Bronchial epithelial cell (primary cell): ENCODE measurements at places on chromosomes 3 and 15.
A peak's percentile ranks its signal among the peaks of the same experiment; 100 is the strongest.

DNA sequence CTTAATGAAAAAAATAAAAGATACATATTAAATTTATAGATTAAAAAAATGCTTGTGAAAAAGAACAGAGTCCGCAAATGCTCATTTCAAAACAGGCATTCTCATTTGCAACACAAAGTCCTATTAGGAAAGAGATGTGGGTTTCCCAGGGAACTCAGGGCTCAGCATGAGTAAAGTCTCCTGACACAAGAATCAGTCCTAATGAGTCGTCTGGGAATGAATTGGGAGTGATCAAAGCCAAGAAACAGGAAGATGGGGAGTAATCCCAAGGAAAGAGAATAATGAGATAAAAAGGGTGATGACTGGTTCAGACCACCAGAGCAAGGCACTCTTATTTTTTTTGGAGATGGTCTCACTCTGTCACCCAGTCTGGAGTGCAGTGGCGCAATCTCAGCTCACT lies 443.7 kb downstream of the NR2F2 start:
- DNase-seq, result no peak

DNA sequence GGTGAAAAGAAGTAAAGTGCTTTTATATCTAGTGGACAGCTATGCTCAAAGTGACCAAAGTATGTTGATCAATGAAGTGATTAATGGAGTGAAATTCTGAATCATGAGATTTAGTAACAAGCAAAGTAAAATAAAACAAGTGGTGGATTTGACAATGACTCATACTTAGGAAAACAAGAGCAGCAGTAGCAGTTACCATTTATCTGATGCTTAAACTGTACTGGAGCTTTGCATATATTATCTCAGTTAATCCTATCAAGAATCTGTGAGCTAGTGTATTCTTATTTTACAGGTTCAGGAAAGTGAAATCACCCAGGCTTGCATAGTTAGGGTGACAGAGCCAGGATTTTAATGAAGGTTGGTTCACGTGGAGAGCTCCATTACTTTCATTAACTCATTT lies 50.6 kb upstream of the SPATA16 start:
- peak; percentile 47 for DNase-seq

DNA sequence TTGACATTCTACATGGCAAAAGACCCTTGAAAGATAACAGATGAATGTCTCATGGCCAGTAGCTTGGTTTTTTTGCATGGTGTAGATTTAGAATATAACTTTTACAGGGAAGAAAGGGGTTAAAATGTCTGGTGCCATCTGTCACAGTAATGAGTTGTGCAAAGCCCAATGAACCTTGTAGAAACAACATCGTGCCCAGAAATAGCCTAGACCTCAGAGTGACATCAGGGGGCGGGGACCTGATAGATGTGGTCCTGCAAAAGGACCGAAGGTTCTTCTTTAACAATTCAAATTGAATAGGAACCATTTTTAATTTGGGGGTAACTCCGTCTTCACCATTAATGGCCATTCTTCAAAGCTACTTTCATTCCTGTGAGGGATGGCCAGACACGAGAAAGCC lies 254.1 kb upstream of the CTDSPL start:
- no peak for DNase-seq

DNA sequence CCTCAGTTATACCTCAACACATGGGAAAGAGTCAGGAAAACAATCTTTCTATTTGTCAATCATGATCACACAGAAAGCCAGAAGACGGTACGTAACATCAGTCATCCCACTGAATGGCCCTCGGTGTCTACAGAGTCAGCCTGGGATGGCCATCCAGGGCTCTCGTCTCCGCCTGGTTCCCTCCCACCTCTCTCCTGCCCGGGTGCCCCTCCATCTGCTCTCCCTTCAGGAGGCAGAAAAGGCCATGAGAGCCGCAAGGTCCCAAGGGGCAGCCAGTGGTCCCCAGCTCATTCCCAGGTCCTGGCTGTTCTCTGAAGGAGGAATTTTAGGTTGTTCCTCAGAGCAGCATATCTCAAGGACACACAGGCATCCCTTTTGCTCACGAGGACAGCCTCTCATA lies 4.4 kb upstream of the LRRC15 start:
- no peak for DNase-seq

DNA sequence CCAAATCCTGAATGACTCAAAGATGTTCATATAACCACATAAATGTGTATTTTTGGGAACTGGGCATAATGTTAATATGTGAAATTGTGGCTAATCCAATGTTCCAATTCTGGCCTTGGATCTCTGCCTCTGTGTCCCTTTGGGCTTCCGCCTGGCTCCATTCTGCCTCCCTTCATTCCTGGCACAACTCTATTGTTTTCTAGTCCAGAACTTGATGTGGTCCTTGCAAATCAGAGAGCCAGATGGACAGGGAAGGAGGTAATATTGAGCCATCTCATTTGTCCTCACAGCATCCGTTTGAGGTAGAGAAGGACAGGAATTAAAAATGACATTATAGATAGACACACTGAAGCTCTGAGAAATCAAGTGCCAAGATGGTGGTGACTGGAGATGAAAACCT lies 355.7 kb upstream of the TBL1XR1 start:
- no peak for DNase-seq

DNA sequence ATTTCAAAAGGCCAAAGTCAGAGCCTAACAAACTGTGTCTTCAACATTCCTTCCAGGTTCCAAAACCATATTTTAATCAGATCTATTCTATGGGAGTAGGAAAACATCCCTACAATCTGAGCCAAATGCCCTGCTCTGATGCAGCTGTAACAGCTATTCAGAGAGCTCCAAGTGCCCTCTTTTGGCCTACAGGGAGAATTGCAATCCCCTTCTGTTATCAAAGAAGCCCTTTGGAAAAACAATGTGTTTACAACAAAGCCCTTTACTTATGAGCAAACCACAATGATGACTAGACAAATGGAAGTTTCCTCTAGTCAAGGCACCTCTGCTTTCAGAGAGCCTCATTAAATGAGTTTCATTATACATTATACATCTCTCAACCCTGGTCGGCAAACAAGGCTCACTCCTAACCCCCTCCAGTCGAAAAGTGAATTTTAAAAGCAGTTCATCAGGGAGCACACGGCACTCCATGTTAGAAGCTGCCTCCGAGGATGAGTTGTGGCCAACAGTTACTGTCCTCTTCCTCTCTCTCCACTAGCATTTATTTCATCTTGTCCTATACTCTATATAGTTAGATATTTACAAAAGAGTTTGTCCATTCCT lies 42.6 kb upstream of the TMCO5A start:
- DNase-seq, result peak; percentile 52

GRCh38 chr15:101018450-101018849 lies 99.3 kb downstream of the LRRK1 start:
- DNase-seq, result no peak

DNA sequence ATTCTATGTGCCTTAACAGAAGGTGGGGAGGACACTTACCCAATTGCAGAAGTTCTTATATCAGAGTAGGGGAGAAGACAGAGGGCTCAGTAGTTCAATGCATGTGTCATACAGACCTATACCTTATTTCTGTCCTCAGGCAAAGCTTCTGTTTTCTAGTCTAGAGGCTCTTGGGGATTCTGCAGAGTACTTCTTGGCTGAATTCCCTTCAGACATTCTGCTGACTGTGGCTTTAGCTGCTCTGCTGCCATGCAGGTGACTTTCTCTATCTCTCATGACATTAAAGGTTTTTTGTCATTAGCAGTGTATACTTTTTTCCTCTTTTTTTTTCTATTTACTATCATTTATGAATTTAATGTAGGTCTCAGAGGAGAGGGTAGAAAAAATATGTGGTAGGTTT lies 172.8 kb upstream of the PLSCR5 start:
- no peak for DNase-seq

GRCh38 chr15:76625267-76625666 lies 279.9 kb downstream of the SCAPER start:
- DNase-seq, result no peak

GRCh38 chr15:68560501-68561113 lies 18.2 kb upstream of the CORO2B start:
- DNase-seq, result no peak

GRCh38 chr3:197501879-197502620 lies 53.7 kb downstream of the BDH1 start:
- DNase-seq, result peak; percentile 88

DNA sequence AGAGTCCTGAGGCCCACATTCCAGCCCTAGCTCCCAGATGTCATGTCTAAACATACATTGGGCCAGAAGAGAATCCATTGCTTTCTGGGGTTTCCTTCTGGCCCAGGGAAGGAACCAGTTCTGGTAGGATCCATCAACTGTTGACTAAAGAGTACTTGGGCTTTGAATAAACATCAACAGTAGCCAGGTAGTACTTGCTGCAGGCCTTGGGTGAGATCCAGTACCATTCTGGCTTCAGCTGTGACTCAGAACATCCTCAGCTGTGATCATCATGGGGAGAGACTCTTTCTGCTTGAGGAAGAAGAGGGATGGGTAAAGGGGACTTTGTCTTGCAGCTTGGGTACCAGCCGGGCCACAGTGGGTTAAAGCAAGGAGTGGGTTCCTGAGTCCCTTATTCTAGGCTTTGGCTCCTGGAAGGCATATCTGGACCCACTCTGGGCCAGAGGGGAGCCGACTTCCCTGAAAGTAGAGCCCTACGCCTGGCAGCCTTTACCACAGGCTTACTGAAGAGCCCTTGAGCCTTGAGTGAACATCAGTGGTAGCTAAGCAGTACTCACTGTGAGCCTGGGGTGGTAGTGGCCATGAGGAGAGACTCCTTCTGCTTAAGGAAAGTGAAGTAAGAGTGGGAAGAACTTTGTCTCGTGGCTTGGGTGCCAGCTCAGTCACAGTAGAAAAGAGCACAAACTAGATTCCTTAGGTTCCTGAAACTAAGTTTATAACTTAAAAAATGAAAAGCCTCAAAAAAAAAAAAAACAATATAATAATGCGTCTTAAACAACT lies 128.3 kb downstream of the GOLIM4 start:
- DNase-seq, result peak; percentile 21

DNA sequence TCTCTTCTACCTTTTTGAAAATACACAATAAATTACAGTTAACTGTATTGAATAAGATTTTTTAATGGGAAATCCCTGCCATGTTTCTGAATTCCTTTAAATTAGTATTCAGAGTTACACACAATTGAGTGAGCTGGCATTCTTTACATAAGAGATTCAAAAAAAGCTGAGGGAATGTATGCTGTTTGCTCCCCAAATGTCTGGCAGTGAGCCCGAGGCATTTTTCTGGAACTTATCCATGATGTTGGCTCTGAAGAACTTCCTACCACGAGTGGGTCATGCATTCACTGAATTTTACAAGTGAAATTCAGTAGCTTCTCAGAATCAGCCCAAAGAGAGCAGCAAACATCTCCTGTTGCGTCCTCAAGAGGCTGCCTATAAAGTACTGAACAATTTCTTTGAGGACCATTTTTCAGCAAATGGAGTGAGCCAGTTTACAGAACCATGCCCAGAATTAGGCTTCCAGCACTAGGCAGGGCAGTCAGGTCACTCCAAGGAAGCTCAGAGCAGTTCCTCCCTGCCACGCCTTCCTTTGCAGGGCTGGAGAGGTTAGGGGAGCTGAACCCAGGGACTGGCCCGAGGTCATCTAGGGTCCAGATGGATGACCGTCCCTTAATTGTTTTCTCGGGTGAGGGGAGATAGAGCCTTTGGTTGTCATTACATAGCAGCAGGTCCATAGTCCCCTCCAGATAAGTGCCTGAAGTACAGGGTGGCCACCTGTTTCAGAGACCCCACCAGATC lies 21.2 kb downstream of the GABRA5 start:
- no peak for DNase-seq

DNA sequence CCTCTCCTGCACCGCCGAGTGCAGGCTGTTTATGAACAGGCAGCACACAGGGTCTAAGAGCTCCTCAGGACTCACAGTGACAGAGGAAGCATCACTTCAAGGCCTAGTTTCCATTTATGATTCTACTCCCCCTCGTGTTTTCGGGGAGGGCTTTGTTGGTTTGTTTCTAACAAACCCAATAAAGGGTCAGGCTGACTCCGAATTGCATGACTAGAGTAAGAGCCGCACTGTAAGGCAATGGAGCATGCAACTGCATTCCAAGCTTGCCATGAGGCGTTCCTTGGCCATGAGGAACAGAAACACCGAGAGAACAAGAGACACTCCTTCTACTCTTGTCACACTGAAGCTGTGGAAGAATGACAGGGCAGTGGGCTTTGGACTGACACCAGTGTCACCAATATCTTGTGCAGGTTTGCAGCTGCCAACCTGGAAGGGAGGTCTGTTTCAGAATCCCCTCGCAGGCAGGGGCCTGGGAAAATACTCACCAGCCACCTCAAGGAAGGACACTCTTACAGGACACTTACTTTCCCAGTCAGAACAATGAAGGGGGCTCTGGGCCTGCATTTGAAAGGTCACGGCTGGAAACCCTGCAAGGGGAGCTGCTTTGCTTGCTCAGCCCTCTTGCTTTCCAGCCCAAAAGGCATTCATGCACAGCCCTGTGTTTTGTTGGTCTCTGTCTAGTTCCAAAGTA lies 96.8 kb downstream of the ADAMTS17 start:
- no peak for DNase-seq

DNA sequence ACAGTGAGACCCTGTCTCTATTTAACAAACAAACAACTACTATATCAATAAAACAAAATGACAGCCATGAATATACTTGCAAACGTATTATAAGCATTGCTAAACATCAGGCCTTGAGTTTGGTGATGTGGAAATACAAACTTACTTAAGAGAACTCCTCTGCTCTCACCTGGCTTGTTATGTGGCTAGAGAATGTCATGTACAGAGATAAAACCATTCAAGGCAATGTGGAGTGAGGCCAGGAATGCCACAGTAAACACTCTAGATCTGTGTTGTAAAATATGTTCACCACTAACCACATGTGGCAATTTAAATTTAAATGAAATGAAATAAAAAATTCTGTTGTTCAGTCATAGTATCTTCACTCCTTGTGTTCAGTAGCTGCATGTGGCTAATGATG lies 22.7 kb upstream of the RARB start:
- DNase-seq, result no peak

DNA sequence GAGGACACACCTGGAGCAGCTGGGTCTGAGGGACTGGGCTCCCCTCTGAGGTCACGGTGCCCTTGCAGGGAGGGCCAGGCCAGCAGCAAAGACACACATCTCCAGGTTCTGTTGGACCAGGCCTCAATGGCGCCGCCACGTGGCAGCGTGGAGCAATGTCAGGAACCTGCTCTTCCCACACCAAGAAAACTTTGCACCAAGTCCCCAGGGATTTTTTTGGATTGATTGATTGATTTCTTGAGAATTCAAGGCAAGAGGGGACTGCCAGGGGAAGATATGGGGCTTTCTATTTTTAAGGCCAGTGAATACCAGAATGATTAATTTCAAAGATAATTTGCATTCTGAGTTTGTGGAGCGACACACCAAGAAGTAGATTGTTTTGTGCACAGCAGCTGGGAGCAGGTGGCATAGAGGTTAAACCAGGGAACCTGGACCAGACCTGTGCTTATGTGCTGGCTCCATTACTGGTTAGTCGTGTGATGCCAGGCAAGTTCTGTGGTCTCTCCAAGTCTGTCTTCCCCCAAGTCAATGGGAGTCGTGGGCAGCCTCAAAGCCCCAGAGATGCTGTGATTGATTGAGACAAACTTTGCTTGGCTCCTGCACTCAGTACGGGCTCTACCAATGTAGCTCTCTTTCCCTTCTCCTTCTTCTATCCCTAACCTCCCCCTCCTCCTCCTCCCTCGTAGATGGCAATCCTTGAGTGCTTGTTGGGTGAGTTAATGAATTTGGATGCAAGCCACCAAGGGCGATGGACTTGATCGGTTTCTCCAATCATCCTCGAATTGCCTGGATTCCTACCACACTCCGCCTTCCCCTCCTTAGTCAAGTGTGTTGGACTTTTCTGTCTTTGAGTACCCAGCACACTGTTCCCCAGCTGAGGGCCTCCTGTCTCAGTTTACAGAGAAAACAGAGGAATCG lies 96.2 kb upstream of the TRPM1 start:
- no peak for DNase-seq
